ENCODE measurements at places on chromosomes 6 and 20.

DNA sequence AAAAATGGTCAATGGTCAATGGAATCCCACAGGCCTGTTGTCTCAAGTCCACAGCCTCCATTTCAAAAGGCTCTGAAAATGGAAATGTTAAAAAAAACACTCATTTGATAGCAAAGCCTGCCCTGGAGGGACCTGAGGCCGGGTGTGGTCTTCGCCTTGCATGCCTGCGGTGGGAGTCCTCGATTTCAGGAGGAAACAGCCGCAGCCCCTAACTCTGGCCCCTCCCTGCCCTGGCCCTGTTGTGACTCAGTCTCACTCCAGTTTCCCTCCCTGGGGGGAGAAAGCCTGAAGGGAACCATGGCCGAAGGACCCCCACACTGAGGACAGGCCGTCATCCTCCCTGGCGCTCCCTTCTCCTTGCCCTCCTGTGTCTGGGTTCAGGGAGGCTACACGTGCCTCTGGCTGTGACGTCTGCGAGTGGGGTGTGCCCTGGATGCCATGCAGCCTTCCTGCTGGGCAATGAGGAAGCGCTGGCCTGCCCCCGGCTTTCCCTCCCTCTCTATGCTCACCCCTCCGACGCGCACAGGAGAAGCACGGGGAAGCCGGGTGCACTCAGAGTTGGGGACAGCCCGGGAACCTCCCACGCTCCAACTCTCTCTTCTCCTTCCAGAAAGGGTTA is 9.2 kb downstream of the BHLHE23 start:
- no peak overlapping the region for H3K4me3 ChIP-seq
- no peak for DNase-seq
- no peak overlapping the region for H3K27ac ChIP-seq

GRCh38 chr6:20038410-20039204 is 173.7 kb downstream of the MBOAT1 start:
- H3K4me3 ChIP-seq, result no peak overlapping the region
- H3K36me3 ChIP-seq, result no peaks in the 10 kb centered on the region
- H3K4me1 ChIP-seq, result no peaks in the 10 kb centered on the region
- DNase-seq, result no peak

GRCh38 chr20:16517946-16518783 is 55.1 kb downstream of the KIF16B start:
- no peaks in the 10 kb centered on the region for H3K27me3 ChIP-seq
- DNase-seq, result no peak
- H3K36me3 ChIP-seq, result peaks cover 29% of the 10 kb centered on the region
- H3K27ac ChIP-seq, result no peak overlapping the region

- no peak overlapping the region for H3K4me3 ChIP-seq
- no peak overlapping the region for H3K27ac ChIP-seq
- DNase-seq, result no peak
- H3K36me3 ChIP-seq, result no peaks in the 10 kb centered on the region
- no peaks in the 10 kb centered on the region for H3K4me1 ChIP-seq
These were observed 156.8 kb upstream of the MLN start for GRCh38 chr6:33960345-33961313.
